ENCODE measurements at places on chromosomes 4 and X.

DNA sequence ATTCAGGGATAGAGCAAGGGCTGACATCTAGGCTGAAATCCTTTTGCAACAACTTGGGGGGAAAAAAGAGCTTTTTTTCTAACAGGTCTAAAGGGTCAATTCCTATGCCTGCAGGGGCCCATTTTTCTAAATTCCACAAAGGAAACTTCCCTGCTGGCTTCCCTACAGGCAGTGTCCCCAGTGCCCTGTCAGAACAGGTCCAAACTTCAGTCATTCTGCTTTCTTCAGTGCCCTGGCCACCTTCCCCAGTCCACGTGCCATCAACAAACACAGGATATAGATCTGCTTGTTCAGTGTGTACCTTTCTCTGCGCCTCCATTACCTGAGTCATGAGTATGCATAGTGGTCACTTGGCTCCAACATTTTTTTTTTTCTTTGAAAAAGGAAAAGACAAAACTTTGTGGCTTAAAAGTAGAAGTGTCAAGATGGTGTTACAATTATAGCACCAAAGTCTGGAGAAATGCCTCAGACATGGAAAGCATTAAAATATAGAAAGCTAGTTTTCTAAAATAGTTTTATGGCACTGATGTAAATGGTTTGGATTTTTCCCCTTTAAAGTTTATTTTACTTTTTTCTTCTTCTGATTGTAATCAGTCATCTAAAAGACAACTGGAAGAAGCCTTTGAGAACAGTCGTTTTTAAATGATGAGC lies 84.0 kb upstream of the JADE1 start:
- DNase-seq = no peak

DNA sequence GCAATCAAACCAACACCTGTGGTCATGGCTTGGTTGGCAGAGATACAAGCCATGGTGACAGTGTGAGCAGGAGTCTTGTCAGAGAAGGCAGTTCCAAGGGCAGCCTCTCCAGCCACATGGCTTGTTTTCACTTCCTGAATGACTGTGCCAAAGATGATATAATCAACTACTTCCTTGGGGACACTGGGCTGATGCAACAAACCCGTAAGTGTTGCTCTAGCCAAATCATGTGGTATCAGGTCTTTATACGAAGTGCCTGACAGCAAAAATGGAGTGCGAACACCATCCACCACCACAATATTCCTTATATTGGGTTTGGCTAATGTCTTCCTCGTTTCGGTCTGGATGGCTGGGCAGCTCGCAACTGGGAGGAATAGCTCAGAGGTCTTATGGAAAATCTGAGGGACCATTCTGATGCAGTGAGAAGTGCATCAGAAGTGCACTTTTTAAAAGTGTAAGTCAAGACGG lies 922.0 kb downstream of the NLGN4X start:
- DNase-seq = no peak

- DNase-seq = peak; percentile 26
Measured at GRCh38 chr4:40409835-40410234, 74.7 kb downstream of the CHRNA9 start.

- no peak for DNase-seq
Measured at GRCh38 chr4:24662542-24662941, 78.2 kb upstream of the DHX15 start.

GRCh38 chr4:41883988-41884734 lies 51.1 kb upstream of the TMEM33 start:
- no peak for DNase-seq

- no peak for DNase-seq
Measured at GRCh38 chr4:3701736-3702560, 64.2 kb upstream of the ADRA2C start.

DNA sequence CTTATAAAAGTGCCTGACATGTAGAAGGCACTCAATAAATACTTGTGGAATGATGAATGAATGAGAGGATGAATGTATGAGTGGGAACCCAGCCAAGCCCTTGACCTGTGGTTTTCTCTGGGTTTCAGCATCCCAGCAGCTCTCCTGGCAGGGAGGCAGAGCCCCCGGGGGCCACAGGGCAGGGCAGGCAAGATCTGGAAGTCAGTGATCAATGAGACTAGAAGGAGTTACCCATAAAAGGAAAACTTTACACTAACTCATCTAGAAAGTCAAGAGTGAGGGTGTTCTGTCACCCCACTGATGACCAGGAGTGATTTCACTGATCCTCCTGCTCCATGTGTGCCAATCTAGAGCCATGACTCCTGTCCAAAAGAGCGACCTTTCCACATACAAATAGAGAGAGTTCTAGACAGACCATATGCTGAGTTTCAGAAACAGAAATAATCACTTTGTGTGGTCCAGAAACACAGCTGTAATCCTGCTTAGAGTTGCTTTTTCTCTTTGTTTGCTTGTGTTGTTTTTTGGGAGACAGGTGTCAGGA lies 37.4 kb downstream of the MGARP start:
- DNase-seq = peak; percentile 70

GRCh38 chrX:86047174-86047935 lies at the start of gene CHM:
Gene CHM (minus strand): TSS chrX:86047558. CDS start chrX:86047532, 26 bp downstream.
- peak; percentile 72 for DNase-seq

All from AG10803 (cell line).